ENCODE measurements at places on chromosomes 5 and 9.

GRCh38 chr5:10630126-10630525 lies 66.3 kb downstream of the ANKRD33B start:
- no peak for DNase-seq

DNA sequence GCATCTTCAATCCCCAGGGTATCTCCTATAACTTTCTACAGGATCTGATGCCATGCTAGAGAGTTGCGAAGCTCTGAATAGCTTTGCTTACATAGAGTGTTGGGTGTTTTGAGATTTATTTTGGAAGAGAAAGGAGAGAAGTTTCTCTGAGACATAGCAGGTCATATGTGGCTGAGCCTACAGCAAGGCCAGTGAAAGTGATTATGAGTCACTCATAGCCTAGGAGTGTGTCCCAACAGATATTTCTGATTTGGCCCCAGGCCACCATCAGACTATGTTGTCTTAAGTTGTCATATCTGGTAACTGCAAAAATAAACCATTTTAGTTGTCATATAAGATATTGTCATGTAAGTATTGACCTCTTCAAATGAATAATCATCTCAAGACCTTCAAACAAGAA lies 132.0 kb upstream of the RAI14 start:
- no peak for DNase-seq

GRCh38 chr5:21919414-21920022 lies 933.6 kb downstream of the CDH12 start:
- no peak for DNase-seq

- no peak for DNase-seq
Observed at GRCh38 chr9:125091121-125091520, 52.2 kb downstream of the SCAI start.

DNA sequence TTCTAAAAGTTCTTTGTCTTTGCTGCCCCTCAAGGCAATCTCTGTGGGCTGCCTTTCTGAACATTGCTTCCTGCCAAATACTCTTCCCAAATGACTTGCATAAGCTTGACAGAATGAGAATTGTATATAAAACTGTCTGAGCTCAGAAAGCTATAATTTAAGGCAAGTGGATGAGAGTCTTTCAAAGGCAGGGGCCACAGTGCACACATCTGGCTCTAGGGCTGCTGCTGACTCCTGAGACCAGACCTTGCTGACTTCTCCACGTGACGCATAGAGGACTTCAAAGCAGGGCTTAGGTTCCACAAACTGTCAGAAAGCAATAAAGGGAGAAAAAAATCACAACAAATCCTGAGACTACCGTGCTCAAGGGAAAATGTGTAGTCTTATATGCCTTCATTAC lies 79.4 kb upstream of the DIRAS2 start:
- no peak for DNase-seq

- no peak for DNase-seq
Observed at GRCh38 chr5:172370237-172370640, 84.1 kb downstream of the SH3PXD2B start.

GRCh38 chr5:44568519-44568918 lies 179.3 kb upstream of the FGF10 start:
- no peak for DNase-seq

DNA sequence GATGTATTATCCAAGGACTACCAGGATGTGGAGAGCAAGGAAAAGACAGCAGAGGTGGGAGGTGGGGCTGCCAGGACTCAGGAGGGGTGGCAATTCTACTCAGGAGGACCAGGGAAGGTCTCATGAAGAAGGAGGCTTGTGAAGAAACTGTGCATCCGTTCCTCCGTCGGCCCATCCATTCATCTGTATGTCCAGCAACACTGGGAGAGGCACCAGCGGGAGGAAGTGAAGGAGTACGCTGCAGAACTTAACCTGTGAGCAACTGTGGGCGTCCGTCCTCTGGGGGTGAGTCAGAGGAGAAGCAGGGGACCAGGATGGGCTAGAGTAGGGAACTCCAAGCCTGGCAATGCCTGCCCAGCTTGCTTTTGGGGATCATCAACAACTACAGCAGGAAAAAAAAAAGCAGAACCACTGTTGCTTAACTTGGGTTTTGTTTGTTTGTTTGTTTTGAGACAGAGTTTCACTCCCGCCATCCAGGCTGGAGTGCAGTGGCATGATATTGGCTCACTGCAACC lies 47.3 kb upstream of the NEURL1B start:
- DNase-seq: no peak

DNA sequence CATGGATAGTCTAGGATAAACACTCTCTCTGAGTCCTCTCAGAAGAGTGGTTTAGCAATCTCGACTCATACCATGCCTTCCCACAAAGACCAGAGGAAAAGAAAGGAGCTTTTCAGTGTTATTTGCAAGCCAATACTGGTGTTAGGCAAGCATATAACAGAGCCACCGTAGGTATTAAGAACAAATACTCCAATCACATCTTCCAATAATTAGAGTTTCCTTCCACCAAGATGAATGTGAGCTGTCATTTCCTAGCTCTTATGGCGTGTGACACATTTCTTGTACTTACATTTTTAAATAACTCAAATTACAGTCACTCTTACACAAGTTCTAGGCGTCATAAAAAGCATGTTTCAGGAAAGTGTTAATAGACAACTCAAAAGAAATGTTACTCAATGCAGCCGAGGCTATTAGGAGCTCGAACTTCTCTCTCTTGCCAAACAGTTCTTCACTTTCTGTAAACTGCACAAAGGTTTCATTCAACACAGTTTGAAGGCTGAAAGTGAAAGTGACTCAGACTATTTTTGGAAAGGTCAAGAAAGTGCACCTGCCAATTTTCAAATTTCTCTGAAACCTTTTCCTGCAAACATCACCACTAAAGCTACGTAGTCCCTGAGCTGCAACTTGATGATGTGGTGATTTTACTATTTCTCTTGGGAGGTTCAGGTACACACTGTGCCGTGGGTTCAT lies 153.8 kb downstream of the AUH start:
- DNase-seq: peak; percentile 55

DNA sequence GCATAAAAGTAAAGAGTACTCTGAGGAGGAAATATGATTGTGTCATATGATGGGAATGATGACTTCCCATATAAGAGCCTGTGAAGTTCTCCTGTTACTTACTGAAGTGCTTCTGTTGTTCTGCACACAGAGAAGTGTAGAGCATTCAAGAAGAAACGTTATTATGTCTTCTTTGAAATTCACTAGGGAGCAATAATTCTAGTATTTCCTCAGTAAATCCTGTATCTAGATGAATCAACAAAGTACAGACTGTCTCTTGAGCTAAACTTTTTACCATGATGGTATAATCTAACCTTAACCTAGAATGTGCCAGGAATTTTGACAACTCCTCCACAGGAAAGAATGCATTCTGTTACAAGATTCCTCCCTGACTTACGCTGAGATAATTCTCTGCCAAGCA lies 18.9 kb upstream of the GHR start:
- no peak for DNase-seq

DNA sequence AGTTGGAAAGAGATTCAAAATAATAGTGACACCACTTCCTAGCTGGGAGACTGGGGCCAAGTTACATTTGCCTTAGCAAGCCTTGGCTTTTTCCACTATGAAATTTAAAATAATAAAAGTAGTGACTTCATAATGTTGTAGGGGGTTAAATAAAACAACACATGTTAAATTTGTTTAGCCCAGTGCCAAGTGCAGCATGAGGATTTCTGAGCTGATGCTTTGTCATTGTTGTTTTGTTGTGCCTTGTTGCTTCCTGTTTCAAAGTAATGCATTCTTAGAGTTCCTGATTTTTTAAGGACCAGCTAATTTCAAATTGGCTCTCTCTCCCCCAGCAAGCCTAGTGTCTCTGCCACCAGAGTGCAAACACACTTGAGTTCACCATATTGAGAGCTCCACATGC lies 270.7 kb upstream of the PAPPA start:
- DNase-seq: no peak

DNA sequence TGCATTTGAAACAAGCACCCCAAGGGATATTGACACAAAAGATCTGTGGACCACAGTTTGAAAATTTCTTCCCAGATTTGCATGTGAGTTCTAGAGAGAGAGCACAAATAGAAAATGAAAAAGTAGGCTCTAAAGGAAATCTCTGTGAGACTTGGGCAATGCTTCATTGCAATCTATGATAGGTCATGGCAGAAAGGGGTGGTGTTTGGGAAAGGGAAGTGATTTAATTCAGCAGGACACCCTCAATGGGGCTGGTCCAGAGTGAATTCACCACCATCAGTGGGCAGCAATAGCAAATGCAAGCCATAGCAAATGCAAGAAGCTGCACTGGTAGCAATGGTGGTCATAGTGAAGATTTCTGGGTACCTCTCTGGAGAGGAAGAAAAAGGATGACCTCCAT lies 58.1 kb downstream of the ANKRD55 start:
- DNase-seq: no peak

DNA sequence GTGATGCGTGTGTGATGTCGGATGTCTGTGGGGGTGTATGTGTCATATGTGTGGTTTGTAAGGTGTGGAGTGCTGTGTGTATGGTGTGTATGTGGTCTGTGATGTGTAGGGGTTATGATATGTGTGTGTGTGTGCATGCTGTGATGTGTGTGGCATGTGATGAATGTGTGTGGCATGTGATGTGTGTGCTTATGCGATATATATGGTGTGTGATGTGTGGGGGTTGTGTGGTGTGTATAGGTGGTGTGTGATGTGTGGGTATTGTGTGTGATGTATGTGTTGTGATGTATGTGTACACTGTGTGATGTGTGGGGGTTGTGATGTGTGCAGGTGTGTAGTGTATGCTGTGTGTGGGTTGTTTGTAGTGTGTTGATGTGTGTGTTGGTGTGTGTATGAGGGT lies 9.2 kb upstream of the CRB2 start:
- no peak for DNase-seq

DNA sequence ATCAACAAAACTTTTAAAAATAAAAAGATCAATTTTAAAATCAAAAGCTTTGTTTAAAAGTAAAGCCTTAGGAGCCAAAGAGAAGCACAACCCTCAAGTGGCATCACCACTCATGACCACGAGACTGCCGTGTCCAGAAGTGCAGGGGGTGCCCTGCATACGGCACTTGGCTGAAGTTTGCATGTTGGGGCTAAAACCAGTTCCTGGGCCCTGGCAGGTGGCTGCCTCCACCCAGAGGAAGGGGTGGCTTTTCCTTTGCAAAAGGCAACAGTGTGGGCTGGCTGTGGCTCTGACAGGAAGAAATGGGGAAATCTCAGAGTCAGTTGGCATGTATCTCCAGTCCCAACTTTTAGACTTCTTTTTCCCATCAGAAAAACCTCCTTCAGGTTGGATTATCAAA lies 15.3 kb downstream of the TRMO start:
- DNase-seq: no peak

GRCh38 chr5:880816-881550 lies 11.6 kb downstream of the BRD9 start:
- no peak for DNase-seq

GRCh38 chr9:98698856-98699255 lies 9.9 kb downstream of the GABBR2 start:
- no peak for DNase-seq

DNA sequence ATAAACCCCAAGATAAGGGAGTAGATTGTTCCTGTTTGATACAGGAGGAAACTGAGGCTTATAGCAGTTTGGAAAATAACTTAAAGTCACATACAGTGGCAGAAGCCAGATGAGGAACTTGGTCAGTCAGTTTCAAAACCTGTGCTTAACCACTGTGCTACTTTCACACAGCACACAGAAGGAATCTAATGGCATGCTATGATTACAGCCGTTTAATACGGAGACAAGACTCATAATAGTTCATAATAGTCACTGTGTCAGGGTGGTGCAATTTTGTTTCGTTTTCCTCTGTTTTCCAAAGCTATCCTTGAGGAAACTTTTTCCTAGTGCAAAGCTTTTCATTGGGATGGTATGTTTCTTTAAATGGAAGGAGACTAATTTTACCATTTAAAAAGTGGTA lies 112.3 kb downstream of the GCNT1 start:
- DNase-seq: no peak

DNA sequence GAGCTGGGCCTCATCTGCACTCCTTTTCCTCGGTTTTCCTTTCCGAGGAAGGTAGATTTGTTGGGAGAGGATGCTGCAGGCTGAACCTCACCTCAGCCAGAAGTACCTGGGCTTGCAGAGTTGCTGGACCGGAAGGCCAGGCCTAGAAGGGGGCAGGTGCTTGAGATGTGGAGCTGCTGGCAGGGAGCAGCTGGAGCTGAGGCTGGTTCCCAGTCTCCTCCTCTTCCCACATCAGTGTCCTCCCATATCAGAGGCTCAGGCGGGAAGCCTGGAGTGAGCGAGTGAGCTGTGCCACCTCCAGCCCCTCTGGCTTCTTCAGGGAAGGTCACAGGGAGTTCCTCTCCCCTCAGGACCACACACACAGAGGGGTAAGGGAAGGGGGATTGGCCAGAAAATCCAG lies 259.4 kb downstream of the GADD45G start:
- DNase-seq: no peak

- DNase-seq: no peak
Observed at GRCh38 chr9:136742591-136743391, at the start of gene LCN10. TSS of gene LCN10 (minus strand) at chr9:136742940. CDS start at chr9:136742903, 37 bp downstream.

- no peak for DNase-seq
Observed at GRCh38 chr9:81886665-81887064, 41.6 kb upstream of the SPATA31D4 start.

- no peak for DNase-seq
Observed at GRCh38 chr9:74220327-74220726, 276.8 kb upstream of the RORB start.

DNA sequence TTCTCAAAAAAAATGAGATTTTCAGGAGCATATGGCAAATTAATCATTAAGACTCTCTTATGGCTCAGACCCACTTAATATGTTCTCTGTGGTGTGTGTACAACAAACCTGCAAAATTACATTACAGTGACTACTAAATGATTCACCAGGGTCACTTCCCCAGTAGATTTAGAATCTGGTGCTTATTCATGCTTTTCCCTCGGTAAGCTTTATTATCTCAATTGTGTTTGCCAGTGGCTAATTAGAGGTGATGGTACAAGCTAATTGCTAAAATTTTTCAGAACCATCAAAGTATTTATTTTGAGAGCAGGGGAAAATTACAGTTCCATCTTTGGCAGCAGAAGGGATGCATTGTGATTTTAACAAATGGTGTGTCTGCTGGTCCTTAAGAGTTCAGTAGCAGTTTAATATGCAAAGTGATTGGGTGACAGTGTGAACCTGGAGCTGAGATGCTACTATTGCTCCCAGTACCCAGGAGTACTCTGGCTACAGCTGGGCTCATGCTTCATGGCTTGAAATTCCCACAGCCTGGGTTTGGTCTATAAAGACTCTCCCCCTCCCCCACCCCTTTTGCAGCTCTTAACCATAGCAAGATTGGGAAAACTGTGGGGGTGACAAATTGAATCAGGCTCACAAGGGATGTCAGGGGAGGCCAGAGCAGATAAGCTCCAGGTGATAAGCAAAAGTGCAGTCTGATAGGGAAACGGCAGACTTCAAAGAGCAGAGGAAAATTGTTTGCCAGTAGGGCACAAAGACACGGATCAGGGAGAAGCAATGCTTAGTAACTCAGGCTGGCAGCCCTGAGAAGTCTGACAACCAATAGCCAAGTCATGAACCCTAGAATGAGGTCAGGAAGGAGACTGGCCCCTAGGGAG lies 92.8 kb upstream of the RAD23B start:
- DNase-seq: no peak

DNA sequence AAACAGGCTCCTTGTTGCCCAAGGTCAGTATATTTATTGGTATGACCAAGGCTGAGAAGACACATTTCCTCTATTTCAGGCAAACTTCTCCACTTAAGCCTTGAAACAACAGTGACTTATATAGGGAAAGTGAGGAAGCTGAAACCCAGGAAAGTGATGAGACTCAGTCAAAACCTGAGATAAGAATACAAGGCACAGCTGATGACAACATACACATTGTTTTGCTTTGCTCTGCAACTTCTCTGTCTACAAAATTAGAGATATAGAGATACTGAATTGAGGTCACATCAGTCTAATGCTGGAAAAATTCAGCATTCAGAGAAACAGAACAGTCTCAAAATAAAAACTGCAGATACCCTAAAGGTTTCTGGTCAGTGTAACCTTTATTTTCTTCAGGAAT lies 586.1 kb downstream of the DNAH5 start:
- no peak for DNase-seq

Data from SIG-M5 (cell line).